ENCODE measurements at places on chromosomes 7 and 10.

GRCh38 chr7:8190119-8190895 lies 71.7 kb downstream of the ICA1 start:
- peak; percentile 80 for DNase-seq

GRCh38 chr10:31602541-31603234 lies 283.7 kb downstream of the ZEB1 start:
- peak; percentile 4 for DNase-seq

- DNase-seq = no peak
Measured at GRCh38 chr10:36254199-36254598, 612.1 kb upstream of the FZD8 start.

DNA sequence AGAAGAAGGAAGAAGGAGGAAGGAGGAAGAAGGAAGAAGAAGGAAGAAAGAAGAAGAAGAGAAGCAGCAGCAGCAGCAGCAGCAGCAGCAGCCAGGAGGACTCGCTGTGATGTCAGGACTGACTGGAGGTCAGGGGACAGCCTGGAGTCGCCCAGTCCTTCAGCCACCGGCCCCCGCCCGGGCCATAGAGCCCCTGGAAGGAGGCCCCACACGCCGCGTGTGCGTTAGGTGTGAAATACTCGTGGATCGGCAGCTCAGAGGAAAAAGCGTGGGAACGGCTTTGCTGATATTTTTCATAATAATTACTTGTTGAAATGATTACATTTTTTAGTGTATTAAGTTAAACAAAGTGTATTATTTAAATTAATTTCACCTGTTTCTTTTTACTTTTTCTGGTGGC lies 48.4 kb downstream of the UNCX start:
- DNase-seq = no peak

GRCh38 chr7:93055543-93056107 lies 62.2 kb downstream of the SAMD9 start:
- DNase-seq = peak; percentile 74

GRCh38 chr7:131564640-131565039 lies 8.2 kb upstream of the PODXL start:
- no peak for DNase-seq

GRCh38 chr7:159010937-159011721 lies 133.5 kb downstream of the VIPR2 start:
- DNase-seq = no peak

DNA sequence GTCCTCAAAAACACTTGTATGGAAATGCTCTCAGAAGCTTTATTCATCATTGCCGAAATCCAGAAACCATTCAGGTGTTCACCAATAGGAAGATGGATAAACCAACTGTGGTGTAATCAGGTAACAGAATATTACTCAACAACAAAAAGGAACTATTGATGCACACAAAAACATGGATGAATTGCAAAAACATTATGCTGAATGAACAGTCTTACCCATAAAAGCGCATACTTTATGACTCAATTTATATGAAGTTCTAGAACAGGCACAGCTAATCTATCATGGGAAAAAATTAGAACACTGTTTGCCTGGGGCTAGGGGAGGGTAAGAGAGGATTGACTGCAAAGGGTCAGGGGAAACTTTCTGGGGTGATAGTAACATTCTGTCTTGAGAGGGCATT lies 26.9 kb upstream of the GSAP start:
- no peak for DNase-seq

DNA sequence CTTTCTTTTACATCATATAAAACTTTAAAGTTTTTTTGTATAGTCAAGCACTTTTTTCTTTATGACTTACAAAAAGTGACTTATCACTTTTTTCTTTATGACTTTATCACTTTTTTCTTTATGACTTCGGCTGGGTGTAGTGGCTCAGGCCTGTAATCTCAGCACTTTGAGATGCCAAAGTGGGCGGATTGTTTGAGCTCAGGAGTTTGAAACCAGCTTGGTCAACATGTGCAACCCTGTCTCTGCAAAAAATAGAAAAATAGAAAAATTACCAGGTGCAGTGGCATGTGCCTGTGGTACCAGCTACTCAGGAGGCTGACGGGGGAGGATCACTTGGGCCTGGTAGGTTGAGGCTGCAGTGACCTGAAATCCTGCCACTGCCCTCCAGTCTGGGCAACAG lies 108.8 kb upstream of the CSTF2T start:
- no peak for DNase-seq

DNA sequence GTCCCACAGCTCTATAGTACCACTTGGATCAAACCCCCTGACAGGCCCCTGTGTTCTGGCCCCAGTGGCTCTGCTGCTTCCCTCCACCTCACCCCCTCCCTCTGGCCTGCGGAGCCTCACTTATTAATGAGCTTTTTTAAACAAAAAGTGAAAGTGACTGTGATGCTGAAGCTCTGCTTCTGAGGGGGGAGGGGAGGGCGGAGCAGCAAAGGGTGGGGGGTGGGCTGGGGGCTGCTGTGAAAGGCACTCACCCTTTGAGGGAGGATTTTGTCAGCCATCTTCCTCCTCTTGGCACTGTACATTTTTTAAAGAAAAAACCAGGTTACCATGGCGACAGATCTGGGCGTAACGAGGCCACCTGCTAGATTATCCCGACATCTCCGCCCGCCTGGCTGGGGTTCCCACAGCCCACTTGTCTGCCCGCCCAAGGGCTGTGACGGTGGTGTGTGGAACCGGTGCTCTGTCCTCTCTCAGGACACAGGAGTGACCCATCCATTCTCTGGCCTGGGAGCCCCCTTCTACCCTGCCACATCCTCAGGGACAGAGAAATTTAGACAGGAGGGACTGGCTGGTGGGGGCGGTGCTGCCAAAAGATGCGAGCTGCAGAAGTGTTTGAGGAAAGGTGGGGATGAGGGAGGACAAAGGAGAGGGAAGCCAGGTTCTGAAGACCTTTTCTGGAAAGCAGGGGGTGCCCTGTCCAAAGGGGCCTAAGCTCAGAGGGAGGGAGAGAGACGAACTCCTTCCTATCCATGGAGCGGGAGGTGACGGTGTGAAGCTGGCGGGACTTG lies 4.9 kb downstream of the SMARCD3 start:
- no peak for DNase-seq

DNA sequence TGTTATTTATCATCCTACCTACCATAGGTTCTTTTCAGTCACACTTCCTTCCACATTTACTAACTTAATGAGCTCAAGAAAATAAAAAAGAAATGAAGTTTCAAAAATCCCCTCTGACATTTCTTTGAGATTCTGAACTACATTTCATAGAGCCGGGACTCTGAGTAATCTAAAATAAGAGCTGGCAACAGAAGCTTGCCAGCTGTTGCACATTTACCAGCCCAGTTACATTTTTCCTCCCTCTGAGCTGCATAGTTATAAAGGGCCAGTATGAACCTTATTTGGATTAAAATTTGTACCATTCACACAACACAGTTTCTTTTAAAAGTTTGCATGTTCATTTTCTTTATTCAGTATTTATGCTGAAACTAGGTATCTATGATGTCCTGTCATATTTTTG lies 119.5 kb upstream of the CAV2 start:
- DNase-seq = no peak

DNA sequence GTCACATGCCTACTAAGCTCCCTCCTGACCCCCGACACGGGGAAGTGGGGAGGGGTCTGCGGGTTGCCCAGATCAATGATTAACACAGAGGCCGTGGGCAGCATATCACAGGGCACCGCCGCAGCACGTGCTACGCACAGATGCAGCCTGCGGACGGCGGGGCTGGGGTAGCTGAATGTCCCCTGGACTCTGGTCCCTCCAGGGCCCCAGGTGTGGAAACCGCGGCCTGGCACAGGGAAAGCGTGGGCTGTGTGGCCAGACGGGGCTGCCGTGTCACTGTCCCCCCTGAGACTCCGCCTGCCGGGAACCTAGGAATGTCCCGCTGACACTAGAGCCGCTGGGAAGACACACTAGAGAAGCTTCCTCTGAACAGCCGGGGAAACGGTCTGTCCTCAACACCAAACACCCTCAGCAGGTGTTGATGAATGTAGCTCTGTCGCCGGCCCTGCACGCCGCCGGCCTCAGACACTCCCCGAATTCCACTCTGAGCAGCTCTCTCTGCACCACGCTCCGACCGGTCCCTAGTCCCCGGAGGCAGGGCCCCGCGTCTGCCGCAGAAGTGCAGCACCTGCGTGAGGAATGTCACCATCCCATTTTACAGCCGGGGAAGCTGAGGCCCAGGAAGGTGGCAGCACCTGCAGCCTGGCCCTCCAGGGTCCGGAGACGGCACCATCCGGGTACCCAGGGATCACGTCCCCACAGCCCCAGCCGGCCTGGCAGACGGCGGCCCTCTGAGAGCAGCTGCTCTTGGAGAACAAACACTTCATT lies 33.4 kb upstream of the PDGFA start:
- no peak for DNase-seq

DNA sequence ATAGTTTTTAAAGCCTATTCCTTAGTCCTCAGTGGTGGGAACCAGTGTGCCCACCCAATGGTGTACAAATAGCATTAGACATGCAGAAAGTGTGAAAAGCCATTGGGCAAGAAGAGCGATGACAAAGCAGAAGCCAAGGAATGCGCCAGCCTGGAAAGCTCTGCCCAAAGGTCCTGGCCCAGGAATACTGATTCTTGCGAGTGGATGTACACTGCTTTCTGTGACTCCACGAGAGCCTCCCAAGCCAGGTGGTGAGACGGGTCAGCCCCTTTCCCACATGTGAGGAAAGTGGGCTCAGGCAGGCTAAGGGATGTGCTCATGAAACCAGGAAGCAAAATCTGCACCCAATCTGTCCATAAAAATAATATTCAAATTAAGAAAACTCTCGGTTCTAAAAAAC lies 106.6 kb downstream of the ADCY1 start:
- DNase-seq = no peak

DNA sequence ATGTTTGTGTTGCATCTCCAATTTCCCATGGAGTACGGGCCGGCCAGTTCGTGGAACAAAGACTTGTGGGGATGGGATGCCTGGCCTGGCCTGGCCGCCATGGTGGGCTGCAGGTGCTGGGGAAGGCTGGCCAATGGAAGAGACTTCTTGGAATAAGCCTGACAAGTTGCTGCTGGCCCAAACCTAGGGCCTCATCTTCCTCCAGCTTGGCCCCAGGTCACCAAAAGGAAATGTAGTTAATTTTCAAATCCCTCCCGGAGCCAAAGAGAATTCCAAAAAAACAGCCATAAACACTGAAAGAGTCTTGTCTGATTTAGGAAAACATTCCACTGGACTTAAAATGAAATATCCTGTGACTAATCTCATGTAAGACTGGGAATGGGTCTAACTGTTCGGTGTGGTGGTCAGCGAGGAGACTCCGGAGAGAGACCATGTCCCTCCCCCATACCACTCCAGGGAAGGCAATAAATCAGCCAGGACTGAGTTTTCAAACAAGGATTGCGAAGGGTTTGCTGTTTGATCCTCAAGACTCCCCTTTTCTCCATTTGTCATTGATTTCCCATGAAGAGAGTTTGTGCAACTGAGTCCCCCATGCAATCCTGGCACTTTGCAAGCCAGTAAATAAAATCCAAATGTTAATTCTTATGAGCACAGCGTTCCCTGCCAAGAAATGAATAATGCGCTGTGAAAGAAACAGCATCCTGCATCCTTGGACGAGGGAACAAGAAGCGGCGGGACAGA lies 128.7 kb upstream of the HABP2 start:
- no peak for DNase-seq
